Stimulated activated CD8-positive, alpha-beta memory T cell treated with anti-CD3 and anti-CD28 coated beads, Interleukin-4, amount 100 ng/mL, for 1 hour (primary cell): ENCODE measurements at places on chromosomes 4 and X.

DNA sequence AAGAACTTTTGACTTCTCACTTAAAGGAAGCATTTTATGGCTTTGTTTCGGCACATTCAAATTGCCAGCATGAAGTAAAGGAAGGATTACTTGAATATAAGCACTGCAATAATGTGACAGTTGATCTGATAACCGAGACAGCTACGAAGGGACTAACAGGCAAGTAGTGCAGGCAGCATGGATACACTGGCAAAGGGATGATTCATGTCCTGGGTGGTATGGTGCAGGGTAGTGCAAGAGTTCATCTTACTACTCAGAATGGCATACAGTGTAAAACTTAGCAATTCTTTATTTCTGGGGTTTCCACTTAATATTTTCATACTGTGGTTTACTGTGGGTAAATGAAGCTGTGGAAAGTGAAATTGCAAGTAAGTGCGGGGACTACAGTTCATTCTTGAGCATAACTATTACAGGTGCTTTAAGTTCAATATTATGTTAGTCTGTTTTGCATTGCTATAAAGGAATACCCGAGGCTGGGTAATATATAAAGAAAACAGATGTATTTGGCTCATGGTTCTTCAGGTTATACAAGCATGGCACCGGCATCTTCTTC, 611.8 kb downstream of the SPOCK3 start:
- no peak for DNase-seq

DNA sequence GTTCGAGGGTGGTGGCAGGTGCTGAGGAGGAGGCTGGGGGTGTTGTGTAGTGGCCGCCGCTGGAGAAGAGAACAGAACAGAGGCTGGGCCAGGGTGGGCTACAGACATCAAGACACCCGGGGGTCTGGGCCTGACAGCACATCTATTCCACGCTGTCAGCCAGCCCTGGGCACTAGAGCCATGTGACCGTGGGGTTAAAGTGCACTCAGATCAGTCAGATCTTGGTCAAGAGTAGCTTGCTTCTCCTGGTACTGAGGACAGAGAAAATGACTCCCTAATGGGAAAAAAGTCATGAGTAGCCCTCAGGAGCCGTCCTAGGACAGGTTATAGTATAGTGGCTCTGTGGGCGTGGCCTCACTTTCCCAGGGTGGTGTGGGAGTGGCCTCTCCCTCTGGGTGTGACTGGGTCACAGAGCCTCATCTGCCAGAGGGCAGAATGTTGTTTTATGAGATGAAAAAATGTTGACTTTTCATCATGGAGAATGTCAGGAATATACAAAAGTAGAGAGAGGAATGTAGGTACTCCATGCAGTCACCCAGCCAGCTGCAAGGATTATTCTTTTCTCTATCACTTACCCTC, 19.4 kb downstream of the TRMT44 start:
- no peak for DNase-seq

DNA sequence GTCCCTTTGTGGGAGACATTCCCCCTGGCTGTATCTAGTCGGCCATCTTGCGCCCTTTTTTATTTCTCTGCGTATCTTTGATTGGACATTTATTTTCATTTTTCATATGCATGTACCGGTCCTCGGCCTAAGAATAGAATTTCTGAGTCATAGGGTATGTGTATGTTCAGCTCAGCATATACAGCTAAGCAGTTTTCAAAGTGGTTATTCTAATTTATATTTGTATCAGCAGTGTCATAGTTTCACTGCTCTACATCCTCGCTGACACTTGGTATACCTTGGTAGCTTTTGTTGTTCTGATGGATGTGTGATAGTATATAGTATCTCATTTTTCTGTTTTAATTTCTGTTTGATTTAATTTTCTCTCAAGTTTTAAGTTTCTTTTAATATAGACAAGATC, 38.7 kb downstream of the BEX3 start:
- no peak for DNase-seq

- DNase-seq: no peak
These were observed 4.5 kb downstream of the PLXNB3 start for GRCh38 chrX:153768311-153769157.

DNA sequence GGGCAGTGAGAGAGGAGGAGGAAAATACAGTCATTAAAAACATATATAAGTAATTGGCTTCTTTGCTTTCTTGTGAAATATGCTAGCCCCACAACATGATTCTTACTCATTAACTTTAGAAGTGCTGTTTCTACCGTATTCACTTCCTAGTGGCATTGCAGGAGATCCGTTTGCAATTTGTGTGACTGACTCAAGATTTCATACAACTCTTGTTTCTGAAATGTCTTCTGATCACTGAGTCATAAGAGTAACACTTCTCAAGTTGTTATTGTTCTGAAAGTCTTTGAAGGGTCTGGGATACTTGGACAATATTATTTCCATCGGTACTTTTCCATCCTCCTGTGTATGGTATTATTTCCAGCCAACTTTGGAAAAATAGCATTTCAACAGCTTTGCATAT, 310.8 kb downstream of the PACRGL start:
- DNase-seq: no peak

GRCh38 chrX:17185431-17185830, 189.6 kb upstream of the NHS start:
- no peak for DNase-seq

DNA sequence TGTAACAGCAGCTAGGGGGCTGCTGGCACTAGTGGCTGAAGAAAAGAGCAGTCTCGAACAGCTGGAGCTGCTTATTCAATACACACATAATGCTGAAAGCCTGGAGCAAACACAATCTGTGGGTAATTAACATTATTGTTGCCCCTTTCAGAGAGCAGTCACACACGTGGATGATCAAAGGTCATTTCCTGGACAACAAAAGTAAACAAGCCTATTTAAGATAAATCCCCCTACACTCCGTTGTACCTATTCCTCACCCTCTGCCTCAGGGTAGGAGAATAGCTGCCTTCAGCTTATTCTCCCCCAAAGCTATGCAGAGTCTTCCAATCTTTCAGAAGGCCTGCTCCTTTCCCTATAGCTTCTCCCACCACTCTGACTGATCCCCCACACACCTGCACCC, 803.9 kb downstream of the C4orf33 start:
- no peak for DNase-seq

DNA sequence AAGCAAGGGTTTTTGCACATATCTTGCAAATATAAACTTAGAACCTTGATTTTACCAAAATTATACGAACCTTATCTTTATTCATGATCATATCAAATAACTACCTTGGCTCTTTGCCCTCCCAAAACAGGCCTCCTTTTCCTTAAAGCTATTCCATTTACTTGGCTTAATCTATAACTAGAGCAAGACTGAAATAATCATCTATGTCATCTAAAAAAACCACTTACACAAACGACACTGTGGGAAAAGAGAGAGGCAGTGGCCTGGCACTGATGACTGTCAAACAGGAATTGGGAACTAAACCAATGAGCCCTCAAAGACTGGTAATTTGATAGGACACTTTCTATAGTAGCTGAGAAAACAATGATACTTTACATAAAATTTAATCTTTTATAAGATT, 11.7 kb upstream of the PTPN13 start:
- DNase-seq: no peak

DNA sequence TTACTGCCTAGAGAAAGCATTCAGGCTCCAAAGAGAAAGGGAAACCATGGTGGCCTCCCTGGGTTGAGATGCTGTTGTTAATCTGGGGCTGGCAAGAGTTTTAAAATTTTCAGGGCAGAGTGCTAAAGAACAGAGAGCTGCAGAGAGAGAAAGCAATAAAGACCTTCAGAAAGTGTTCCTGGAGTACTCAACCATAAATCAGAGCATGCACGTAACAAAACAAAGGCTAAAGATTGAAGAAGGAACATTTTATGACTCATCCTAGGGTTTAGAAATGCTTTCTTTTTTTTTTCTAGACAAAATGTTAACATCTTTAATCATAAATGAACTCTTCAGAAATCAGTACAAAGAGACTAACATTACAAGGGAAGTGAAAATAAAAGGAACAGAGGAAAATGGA, 562.3 kb upstream of the NDST4 start:
- DNase-seq: no peak

DNA sequence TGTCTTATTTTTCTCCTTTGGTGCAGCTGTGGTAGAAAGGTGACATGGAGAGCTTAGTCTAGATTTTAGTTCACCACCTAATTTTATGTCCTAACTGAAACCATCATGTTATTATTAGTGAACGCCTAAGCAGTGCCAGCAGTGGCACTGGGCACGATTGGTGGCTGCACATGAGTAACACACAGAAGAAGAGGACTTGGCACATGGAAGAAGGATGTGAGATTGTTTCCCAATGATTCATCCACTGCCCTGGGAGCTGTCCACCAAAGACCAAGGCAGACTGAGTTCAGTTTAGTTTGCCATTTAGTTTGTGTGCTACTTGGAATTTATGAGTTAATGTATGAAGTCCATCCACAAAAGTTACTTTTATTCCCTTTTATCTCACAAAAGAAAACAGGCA, 68.1 kb upstream of the NAP1L5 start:
- DNase-seq: no peak

DNA sequence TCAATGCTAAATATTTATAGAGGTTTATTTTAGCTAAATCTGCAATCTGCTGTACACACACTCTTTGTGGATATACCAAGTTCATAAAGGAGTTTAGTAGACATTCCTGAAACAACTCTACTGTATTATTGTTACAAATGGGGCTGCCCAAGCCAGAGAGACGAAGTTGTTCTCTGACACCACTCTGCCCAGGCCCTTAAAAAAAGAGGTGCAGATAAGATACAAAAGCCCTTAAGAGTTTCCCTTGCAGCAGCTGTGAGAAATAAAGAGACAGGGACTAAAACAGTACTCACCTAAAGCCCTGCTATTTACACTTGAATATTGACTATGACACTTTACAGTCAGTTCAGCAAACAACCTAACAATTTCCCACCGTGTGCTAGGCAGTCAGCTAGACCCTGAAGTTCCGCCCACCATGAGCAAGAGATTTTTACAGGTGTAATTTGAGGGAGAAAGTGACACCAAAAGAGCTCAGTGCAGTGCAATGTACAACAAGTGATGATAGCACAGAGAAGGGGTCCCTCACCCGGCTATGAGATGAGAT, 191.7 kb downstream of the PRDM5 start:
- DNase-seq: no peak

GRCh38 chr4:151744614-151745013, 16.2 kb downstream of the GATB start:
- DNase-seq: no peak

DNA sequence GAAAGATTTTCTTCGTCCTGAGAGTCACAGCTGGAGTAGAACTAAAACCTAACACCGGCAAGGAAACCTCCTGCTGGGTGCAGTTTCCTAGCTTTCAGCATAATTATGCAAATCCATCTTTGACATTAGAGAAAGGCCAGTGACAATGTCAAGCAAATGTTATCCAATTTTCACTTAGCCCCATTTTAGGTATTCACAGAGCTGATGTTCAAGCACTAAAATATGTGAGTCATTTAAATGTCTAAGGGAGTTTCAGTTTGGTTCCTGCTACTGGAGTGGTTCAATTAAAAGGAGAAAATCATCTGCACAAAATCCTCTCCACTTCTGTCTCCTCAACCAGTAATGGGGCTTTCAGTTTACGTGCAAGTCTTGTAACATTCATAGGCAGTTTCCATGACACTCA, 37.1 kb upstream of the AMOT start:
- DNase-seq: no peak

GRCh38 chrX:8748855-8749254, 16.9 kb upstream of the ANOS1 start:
- DNase-seq: no peak

DNA sequence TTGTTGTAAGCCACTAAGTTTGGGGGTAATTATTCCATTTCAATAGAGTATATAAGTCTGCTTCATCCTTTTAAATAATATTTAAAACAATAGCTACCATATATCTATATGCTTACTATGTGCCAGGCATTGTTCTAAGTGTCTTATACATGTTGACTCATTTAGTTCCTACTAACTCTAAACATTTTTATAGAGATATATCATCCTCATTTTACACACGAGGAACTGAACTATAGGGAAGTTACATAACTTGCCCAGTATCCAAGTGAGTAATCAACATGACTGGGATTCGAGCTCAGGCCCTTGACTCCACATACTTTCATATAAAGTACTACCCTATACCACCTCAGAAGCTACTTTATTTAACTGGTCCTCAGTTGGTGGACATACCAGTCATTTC, 175.3 kb upstream of the RAI2 start:
- DNase-seq: no peak

- no peak for DNase-seq
These were observed 709.1 kb downstream of the FAT4 start for GRCh38 chr4:126023896-126024295.

DNA sequence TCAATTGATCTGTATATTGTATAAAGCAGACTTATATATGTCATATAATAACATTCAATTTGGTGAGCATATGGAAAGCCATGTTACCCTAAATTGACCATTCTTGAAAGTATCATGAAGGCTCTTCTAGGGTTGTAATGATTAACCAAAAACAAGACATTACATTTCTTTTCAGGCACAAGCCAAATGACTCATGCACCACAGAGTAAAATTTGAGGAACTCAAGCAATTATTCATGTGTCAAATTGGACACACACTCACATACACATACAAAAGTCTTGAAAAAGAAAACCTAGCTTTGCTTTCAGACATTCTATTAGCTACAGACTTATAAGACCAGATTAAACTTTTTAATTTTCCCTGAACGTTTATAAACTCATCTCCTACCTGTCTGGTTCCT, 146.5 kb upstream of the PCDH18 start:
- no peak for DNase-seq

DNA sequence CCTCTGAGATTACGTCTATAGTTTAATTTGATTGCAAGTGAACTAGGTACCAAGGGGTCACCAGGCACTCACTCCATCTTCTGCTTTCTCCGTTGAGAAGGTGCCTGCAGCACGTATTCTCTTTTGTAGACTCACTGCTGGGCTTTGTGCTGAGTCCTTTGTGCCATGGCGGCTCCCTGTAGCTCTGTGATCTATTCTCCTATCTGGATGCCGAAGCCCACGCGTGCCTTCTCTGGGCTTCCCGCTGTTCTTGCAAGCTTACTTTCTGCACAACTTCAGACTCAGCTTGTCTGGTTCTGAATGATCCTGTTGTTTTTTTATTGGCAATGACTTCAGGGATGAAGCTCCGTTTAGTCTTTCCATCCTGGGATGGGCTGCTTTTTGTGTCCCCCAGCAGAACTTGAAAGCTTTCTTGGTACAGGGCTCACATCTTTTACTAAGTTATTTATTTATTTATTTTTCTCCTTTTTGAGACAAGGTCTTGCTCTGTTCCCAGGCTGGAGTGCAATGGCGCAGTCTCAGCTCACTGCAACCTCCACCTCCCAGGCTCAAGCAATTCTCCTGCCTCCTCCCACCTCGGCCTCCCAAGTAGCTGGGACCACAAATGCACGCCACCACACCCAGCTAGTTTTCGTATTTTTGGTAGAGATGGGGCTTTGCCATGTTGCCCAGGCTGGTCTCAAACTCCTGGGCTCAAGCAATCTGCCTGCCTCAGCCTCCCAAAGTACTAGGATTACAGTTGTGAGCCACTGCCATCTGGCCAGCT, 100.9 kb upstream of the NKX1-1 start:
- DNase-seq: no peak

GRCh38 chr4:78379991-78380729, 171.4 kb upstream of the ANXA3 start:
- DNase-seq: no peak
